DMS79 (cell line): ENCODE measurements at places on chromosomes 1 and 21.
A peak's percentile ranks its signal among the peaks of the same experiment; 100 is the strongest.

DNA sequence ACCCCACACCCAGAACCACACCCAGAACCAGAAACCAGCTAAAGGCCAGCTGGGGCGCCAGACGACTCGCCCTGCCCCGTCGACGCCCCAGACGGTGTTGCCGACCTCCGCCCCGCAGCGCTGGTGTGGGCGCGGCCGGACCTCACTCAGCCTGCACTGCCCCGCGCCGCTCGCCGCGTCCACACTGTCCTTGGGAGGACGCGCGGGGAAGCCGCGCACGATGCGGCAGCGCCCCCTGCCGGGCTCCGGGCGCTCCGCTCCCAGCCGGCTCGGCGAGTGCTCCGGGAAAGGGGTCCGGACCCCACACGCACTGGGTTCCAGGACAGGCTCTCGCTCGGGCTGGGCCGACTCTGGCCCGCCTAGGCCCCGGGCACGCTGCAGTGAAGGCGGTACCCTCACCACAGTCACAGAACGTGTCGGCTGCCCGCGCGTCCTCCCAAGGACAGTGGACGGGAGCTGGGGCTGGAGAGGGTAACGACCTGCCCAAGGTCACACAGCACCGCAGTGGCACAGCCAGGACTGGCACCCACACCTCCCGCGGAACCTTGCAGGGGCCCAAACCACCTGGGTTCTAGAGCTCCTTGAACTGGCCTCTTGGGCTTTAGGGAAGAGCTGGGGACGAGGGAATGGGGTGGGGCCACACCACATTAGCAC lies 90.2 kb downstream of the DMRTA2 start:
- no peak for DNase-seq

GRCh38 chr1:100584761-100585745 lies 47.1 kb downstream of the GPR88 start:
- DNase-seq, result no peak

- DNase-seq, result no peak
Observed at GRCh38 chr21:43611598-43612369, 47.5 kb downstream of the HSF2BP start.

DNA sequence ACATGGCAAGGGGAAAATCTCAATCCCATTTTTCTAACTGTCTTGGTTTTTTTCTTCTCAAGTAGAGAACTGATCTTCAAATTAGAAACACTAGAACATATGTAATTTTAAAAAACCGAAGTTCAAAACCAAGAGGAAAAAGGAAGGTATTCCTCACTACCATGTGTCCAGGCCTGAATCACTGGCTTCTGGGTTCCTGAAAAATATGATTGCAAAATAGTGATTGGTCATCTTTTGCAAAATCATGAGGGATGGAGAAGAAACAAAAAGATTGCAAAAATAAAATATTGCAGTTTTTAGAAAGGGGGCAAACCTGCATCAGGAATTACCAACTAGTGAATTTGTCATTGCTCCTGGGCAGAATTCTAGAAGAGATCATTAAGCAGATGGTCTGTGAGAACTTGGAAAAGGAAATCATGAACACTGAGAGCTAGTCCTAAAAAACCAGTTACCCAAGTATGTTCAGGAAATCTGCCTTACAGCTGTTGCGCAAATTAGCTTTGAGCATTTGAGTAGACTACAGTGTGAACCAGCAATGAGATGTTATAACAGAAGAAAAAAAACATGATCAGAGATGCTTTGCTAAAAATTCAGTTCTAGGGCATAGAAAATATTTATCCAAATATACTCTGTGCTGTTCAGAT lies 49.4 kb downstream of the SPATA46 start:
- no peak for DNase-seq

DNA sequence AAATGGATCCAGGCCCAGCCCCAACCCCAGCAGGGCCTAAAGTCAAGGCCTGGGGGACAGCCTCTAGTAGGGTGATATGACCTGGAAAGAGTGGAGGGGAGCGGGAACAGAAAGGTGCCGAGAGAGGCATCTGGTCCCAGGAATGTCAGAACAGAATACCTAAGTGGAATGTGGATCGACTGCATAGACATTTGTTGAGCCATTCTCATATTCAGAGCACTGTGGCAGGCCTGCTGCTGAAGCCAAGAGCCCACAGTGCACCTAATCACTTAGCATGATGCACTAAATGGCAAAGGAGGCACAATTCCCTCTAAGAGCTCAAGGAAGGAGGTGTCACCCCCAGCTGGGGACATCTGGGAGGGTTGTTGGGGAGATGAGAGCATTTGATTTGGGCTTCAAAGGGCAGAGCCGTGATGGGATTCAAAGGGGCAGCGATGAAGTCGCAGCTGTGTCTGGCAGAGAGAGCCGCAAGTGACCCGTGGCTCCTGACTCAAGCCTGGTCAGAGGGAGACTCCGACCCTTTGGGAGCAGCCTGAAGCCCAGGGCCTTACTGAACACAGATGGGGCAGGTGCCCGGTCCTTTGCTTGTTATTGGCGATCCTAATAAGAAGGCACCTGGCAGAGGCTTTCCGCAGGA lies 8.6 kb upstream of the PKP1 start:
- DNase-seq, result no peak

DNA sequence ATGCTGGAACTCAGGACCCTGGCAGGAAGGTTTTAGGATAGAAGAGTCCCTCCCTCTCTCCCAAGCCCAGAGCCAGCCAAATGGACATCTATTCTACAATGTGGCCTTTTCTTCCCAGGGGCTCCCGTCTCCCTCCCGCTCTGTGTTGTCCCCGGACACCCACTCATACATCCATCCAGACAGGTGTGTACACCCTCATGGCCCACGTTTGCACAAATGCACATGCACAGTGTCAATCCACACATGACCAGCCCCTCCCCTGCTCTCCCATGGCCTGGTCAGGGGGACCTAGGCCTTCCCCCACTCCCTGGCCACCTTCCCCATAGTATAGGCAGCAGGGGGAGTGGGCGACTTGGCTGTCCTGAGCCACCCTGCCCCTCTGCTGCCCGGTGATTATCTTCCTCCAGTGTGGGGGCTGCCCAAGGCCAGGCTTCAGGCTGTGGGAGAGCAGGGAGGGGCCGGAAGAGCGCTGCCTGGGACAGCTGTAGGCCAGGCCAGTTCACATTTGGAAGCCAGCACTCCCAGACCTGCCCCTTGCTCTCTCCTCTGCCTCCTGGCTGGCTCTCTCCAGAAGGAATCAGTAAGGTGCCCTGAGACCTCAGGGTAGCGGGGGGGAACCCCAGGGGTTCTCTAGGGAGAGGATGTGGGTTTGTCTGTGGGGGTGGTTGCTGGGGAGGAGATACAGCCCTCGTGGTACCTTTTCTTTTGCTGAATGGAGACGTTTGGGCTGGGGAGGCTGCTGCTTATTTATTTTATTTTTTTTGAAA lies 4.1 kb upstream of the PTPN7 start:
- no peak for DNase-seq

- DNase-seq, result no peak
Observed at GRCh38 chr1:201666102-201666501, 127.2 kb downstream of the NAV1 start.

GRCh38 chr1:31795096-31795675 lies 20.6 kb downstream of the SPOCD1 start:
- no peak for DNase-seq

- no peak for DNase-seq
Observed at GRCh38 chr1:33005838-33006421, 30.8 kb downstream of the AK2 start.

- no peak for DNase-seq
Observed at GRCh38 chr21:17834639-17835354, 15.6 kb upstream of the C21orf91 start.

DNA sequence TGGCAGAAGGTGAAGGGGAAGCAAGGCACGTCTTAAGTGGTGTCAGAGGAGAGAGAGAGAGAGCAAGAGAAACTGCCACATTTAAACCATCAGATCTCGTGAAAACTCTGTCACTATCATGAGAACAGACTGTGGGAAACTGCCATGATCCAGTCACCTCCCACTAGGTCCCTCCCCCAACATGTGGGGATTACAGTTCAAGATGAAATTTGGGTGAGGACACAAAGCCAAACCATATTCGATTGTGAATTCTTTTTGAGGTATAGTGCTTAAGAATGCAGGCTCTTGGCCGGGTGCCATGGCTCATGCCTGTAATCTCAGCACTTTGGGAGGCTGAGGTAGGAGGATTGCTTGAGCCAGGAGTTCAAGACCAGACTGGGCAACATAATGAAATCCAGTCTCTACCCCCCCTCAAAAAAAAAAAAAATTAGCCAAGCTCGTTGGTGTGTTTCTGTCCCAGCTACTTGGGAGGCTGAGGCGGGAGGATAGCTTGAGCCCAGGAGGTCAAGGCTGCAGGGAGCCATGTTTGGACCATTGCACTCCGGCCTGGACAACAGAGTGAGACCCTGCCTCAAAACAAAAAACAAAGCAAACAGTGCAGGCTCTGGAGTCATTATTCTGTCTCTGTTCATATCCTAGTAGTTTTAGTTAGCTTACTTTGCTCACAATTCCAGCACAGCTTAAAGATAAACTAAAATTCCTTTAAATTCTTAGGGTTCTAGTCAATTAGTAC lies 6.0 kb downstream of the ZCCHC17 start:
- no peak for DNase-seq

DNA sequence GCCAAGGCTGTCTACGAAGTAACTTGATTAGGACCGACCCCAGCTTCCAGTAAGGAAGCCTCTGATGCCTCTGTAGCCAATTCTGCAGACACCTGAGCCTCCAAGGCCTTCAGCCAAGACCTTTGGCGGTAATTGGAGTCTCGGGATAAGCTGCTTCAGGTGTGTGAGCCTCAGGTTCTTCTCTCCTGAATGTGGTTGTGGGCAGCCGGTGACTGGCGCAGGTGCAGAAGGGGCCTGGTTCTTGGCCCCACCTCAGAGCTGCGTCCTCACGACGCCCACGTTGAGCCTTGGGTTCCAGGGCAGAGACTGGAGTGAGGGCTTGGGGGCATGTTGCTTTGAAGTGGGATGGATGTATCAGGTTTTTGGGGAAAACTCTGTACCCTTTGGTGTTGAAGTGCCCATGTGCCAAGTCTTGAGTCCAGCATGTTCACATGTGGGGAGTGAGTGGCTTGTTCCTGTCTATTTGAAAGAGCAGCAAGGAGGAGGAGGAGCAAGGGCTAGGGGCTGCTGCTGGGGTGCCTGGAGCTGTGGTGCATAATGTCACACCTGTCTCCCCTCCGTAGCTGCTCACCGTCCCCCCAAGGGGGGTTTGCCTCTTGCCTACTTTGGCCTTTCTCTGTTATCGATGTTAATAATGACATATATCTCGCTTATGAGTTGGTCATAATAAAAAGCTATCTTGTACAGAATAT lies 1.4 kb downstream of the PSEN2 start:
- peak; percentile 42 for DNase-seq

GRCh38 chr1:167297222-167298214 lies 76.8 kb downstream of the POU2F1 start:
- no peak for DNase-seq

GRCh38 chr1:56819387-56819899 lies at the start of gene FYB2:
Gene FYB2 (minus strand): TSS chr1:56819404. CDS start chr1:56819290, 114 bp downstream.
- DNase-seq, result no peak

GRCh38 chr1:175935566-175936115 lies 192.2 kb upstream of the TNR start:
- no peak for DNase-seq

DNA sequence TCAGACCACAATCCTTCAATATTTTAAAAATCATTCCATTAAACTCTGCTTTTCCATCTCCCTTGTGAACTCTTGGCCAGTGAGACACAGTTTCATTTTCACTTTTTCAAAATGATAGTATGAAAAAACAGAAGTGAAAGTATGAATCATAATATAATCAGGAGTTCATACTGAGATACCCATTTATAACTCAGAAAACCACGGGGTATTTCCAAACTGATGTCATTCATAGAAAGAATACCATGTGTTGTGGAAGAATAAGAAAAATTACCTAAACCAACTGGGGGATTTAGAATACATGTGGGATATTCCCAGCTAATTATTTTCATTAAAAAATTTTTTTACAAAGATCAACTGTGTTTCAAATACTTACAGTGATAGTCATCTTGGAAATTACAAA lies 149.9 kb downstream of the MRPL39 start:
- no peak for DNase-seq

DNA sequence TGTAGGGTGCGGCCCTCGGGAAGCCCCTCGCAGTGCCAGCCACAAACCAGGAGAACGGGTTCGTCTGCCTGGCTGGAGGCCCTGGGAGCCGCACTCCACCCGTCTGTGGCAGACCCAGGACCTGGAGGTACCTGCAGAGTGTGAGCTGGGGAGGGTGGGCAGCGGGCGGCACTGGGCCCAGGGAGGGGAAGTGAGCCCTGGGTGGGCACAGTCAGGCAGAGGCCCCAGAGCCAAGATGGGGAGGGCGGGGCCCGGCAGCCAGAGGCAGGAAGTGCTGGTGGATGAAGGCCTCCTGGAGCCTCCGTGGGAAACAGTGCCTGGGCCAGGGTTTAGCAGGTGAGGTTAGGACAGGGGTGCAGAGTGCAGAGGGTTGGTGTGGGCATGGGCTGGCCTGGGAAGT lies 4.0 kb upstream of the PEX10 start:
- DNase-seq, result peak; percentile 36

GRCh38 chr1:172431721-172432192 lies 11.3 kb downstream of the C1orf105 start:
- no peak for DNase-seq

GRCh38 chr1:53458634-53459033 lies 565 bp upstream of the DMRTB1 start:
- DNase-seq, result no peak

- DNase-seq, result peak; percentile 32
Observed at GRCh38 chr1:169109561-169110134, 3.2 kb downstream of the ATP1B1 start.

- DNase-seq, result no peak
Observed at GRCh38 chr1:79811173-79811572, 804.6 kb upstream of the ADGRL4 start.

GRCh38 chr1:232287676-232288569 lies 342.0 kb downstream of the SIPA1L2 start:
- no peak for DNase-seq

DNA sequence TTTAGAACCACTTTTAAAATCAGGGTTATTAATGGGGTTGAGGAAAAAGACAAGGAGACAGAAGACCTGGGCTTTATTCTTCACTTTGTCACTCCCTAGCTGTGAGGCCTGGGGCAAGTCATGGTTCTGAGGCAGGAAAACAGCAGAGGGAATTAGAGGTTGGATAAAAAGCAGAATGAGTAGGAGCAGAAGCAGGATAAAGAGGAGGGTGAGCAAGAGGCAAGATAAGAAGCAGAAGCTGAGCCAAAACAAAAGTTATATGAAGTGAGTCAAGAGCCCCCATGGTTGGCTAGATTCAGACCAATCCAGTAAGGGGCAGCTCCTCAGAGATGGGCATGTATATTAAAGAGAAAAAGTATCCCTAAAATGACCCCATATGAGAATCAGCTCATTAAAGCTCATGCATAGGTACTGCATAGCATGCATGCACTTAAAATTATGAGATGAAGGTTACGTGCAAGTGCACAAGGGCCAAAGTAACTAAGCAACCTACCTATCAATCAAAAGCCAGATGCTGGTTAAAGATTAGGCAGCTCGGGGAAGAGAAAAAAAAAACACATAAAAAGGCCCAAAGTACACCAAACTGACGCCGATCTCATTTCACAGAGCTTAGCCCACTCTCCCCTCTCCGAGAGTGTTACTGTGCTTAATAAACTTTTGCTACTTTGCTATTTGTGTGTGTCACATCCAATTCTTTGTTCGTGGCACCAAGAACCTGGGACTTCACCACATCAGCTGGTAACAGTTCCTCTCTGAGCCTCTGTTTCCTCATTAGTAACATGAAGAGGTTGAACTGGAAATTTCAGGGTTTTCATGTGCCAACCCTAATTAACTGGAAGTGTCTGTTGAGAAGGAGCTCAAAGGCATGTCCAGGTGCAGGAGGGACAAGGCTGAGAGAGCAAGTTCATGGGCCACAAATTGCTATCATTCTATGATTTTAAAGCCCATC lies 2.2 kb downstream of the AVPR1B start:
- DNase-seq, result no peak
